ENCODE measurements at places on chromosomes 6 and 20.

GRCh38 chr6:158060455-158061360 is 79.0 kb downstream of the SYNJ2 start:
- DNase-seq = no peak

DNA sequence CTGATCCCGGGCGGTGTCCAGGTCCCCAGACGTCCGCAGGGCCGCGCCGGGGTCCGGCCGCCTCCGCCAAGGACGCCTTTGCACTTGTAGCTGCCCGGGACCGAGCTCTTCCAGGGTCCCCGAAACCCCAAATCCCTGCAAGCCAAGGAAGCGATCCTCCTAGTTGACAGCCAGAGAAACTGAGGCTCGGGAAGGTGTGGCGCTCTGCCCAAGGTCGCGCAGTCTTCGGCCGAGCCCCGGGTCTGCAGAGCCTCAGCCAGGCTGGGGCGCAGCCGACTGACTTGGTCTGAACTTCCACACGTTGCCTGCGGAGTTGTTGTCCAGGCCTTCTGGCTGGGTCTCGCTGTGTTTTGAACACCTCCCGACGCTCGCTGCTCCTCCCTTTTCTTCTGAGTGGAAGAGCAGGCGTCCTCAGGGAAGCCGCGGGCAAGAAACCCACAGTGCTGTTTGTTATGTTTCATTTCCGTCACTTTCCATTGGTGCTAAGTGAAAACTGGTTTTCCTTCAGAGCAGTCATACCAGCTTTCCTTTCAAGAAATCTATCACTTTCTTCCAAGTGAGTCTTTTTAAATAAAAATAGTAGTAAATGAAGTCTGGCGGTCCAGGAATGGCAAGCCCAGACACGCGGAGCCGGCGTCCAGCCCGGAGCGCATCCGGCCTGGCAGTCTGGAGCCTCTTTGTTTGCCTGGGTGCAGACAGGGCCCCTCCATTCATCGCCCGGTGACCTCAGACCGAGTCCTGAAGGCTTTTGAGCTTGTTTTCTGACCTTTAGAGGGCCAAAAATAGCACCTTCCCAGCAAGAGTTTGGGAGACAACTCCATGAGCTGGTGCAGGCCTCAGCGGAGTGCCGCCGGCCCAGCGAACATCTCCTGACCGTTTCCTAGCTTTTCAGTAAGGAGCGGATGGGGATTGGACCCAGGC is 698 bp downstream of the FAM210B start:
- no peak for DNase-seq

DNA sequence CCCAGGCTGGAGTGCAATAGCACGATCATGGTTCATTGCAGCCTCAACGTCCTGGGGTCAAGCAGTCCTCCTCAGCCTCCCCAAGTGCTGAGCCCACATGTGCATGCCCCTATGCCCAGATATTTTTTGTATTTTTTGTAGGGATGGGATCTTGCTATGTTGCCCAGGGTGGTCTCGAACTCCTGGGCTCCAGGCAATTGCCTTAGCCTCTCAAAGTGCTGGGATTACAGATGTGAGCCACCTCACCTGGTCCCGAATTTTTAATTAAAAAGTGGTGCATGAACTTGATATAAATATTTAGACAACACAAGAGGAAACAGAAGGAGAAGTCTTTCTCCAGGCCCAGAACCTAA is 7.1 kb upstream of the RNF114 start:
- DNase-seq = no peak

GRCh38 chr6:12313306-12313991 is 23.3 kb downstream of the EDN1 start:
- DNase-seq = no peak

GRCh38 chr6:148674306-148674705 is 72.5 kb upstream of the UST start:
- DNase-seq = no peak

DNA sequence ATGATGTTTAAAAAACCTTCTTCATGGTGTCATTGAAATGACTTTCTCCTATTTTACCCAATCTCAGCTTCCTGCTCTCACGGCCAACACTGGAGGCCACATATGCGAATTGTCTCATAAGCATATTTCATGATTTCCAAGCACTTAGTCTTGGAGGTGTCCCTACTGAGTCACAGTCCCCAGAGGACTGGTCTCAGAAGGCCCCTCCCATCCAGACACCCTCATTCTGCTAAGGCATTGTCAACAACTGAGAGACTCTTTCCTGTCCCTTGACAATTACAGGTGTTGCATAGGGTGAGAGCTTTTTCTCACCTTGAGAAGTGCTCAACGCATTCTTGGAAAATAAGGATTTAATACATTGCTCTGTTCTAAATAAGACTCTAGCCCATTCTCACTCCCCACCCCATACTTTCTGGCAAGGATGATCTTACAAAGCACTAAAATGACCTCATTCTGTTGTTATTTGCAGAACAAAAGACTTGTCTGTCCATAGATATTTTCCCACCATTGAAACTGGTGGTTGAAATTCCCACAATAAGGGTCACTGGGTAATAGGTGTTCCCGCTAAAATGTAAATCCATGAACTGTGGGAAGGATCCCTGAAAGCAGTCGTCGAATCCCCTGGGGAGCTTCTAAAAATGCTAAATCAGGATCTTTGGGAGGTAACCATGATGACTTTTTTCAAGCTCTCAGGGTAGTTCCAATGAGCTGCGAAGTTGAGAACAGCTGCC is 32.3 kb upstream of the SLC22A23 start:
- DNase-seq = no peak
